ENCODE measurements at places on chromosomes 13 and 19.

GRCh38 chr19:45279587-45280192, 28.6 kb downstream of the MARK4 start:
- no peak for DNase-seq

GRCh38 chr13:99431927-99432608, 69.2 kb upstream of the TM9SF2 start:
- DNase-seq = peak; percentile 57

DNA sequence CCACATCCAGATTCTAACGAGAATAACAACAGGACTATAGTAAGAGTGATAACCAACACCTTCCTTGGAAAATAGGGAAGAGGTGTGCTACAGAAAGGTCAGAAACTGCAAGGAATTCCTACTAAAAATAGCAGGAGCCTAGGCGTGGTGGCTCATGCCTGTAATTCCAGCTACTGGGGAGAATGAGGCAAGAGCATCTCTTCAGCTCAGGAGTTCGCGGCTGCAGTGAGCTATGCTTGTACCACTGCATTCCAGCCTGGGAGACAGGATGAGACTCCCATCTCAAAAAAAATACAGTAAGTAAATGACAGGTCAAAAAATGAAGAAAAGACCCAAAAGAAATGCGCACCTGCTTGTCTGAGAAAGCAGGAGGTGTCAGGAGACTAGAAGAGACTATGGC, 101.5 kb upstream of the TSHZ3 start:
- no peak for DNase-seq

DNA sequence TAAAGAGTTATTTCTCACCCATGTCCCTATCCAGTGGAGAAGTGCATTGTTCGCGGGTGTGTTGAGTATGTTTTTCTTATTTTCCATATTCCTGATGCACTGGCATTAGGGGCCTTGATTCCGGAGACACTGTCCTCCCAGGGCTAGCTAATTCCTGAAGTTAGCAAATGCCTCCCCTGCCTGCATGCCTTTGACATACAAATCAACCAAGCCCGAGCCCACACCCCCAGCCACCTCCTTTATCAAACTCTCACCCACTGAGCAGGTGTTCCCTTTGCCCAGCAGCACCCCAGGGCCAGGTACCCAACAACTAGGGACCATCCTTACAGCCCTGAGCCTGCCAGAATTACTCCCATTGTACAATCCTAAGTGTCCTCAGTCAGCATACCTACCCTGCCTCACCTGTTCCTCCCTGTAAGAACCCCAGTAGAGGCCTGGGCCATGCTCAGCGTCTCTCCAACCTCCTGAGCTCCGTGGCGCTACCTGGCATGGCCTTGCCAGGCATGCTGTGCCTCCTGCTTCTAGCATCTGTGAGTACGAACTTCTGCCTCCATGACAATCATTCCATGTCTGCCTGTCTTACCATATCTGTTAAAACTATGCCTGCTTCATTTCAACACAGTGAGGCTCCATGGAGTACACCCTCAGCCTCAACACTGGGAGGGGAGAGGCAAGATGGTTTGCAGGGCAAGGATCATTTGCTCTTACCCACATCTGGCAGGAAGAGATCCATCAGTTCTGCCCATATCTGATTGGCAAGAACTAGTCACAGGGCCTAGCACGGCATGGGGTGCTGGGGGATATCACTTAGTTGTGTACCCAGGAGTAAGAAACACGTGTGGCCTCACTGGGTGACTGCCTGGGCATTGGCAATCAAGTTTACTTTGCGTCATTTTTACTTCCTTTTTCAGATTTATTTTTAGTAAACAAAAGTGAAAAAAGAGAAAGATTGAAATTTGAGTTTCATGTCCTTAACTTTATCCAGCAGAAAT, 203.9 kb downstream of the SHISA2 start:
- no peak for DNase-seq

- DNase-seq = no peak
These were observed 16.5 kb upstream of the FOSB start for GRCh38 chr19:45451131-45451849.

DNA sequence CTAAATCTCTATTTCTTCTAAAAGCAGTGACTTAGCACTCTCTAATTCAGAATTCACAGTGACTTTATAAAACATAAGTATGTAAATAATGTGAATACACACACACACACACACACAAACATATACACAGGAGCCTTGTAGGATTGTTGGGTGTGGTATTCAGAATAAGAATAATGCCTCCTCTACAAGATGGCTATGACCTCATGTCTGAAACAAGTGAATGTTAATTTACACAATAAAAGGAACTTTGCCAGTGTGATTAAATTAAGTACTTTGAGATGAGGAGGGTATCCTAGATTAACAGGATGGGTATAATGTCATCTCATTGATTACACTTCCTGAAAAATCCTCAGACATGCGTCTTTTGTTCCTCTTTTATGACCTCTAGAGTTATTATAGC, 234.6 kb downstream of the SLITRK6 start:
- no peak for DNase-seq

DNA sequence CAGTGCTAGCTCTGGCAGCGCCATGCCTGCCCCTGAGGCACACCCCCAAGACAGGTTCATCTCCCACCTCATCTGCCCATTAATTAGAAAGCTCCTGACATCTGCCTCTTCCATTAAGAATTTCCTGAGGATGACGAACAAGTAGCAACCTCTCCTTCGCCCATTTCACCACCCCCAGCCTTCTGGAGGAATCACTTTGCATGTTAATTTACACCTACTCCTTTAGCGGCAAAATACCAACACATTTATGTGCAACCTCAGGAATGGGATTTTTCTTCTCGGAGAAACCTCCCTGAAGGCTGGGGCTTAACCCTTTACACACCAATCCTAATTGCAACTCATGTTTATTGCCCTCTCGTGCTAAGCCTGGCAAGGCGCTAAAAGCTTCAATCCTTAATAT, 13.8 kb downstream of the SLC7A1 start:
- DNase-seq = no peak

DNA sequence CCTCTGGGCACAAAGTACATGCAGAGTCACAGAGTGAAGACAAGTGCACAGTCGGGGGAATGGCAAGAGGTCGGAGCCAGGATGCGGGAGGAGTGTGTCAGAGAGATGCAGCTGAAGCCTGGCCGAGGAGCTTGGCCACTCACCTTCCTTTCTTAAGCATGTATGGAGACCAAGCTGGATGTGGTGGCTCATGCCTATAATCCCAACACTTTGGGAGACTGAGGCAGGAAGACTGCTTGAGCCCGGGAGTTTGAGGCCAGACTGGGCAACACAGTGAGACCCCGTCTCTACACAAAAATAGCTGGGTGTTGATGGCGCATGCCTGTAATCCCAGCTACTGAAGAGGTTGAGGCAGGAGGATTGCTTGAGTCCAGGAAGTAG, 67.0 kb downstream of the LATS2 start:
- DNase-seq = no peak

DNA sequence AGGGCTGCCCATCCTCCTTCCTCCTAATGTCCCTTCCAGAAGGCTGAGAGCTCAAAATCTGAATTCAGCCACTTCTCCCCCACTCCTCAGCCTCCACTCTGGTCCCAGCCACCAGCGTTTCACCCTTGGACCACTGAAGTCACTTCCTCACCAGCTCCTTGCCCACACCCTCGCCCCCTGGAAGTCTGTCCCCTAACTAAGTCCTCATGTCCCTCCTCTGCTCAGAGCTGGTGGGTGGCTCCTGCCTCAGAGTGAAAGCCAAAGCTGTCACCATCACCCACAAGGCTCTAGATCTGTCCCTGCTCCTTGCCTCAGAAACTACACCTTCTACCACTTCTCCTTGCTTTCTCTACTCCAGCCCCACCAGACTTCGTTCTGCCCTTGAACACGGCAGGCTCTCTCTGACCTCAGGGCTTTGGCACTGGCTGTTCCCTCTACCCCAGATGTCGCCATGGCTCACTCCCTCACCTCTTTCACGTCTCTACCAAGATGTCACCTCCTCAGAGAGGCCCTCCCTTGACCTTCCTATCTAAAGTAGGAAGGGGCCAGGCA, 1.7 kb downstream of the ERCC1 start:
- DNase-seq = no peak

- DNase-seq = no peak
These were observed 399.1 kb upstream of the GPC6 start for GRCh38 chr13:92827503-92827902.

DNA sequence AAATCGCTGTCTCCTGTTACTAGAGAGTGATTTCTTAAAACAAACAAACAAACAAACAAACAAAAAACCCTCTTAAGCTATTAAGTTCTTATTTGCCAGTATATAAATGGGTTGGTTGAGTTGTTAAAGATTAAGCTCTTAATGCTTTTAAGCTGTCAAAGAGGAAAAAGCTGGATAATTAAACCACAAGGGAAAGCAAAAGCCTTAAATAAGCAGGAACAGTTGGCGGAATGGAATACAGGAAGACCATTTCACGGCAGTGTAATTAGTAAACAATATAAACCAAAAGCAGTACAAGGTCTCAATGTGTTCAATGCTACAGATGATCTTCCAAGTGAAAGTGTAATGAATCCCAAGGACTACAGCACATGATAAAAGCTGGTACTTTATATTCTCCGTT, 32.2 kb upstream of the GGACT start:
- no peak for DNase-seq

DNA sequence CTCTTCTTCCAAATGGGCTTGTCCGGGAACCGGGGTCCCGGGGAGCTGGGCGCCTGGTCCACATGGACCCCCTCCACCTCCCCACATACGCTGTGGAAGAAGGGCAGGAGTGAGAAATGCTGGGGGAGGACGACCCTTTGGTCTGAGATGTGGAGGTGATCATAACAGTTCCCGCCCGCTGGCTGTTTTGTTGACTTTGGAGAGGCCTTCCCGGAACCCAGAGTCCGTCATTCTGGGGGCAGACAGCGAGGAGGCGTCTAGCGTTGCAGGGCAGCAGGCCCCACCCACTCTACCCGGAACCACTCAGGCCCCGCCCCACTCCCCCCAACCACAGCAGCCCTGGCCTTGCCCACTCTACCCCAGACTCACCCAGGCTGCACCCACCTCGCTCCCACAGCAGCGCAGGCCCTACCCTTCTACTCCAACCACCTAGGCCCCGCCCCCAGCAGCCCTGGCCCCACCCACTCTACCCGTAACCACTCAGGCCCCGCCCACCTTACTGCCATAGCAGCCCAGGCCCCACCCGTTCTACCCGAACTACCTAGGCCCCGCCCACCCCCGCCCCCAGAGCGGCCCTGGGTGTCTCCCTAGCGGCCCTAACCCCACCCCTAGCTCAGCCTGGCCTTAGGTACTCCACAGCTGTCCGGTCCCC, 7.1 kb downstream of the GPR108 start:
- no peak for DNase-seq

- no peak for DNase-seq
These were observed 14.5 kb upstream of the ISYNA1 start for GRCh38 chr19:18452386-18452785.

DNA sequence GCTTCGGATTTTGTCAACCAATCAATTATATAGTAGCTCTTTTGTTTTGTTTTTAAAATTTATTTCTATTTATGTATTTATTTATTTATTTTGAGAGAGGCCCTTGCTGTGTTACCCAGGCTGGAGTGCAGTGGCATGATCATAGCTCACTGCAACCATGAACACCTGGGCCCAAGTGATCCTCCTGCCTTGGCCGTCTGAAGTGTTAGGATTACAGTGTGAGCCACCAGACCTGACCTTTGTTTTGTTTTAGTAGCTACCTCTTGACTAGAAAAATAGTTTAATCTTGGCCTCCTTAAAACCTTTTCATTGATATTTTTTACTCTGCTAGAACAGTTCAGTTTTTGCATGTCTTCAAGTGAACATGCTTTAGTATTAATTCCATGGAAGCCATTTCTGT, 15.1 kb downstream of the GARRE1 start:
- no peak for DNase-seq

- no peak for DNase-seq
These were observed 519.5 kb downstream of the SUCLA2 start for GRCh38 chr13:47481536-47481935.

- DNase-seq = no peak
These were observed 266.1 kb upstream of the TMTC4 start for GRCh38 chr13:100940658-100941057.

GRCh38 chr13:94722609-94723345, 10.4 kb upstream of the SOX21 start:
- DNase-seq = no peak

DNA sequence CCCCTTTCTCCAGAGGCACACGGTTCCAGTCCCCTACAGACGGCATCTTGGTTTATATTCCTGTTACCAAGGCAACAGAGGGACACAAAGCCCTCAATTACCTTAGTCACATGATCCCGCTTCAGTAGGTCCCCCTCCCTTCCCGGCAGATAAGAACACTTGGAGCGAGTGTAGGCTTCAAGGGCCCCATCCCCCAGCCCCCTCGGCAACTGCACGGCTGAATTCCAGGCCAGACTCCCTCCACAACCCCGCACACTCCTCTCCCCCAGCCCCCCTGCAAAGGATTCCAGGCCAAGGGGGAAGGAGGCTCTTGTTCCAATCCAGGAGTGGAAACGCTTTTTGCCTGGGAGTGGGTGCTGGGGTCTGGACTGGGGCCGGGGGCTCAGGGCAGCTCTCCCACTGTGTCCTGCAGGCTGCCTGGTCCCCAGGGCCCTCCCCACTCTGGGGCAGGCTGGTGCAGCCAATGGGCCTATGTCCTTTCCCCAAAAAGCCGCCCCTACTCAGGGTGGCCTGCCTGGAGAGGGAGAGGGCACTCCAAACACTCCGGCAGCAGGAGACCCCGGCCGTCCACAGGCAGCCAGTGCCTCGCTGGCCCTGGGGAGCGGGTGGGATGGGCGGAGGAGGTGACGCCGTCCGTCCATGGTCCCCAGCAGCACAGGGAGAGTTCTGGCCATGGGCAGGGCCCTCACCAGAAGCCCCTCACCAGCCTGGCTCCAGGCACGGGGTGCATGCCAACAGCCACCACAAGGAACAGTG, 62.6 kb downstream of the MLLT1 start:
- DNase-seq = no peak

GRCh38 chr13:67742478-67742877, 512.3 kb upstream of the PCDH9 start:
- DNase-seq = no peak

DNA sequence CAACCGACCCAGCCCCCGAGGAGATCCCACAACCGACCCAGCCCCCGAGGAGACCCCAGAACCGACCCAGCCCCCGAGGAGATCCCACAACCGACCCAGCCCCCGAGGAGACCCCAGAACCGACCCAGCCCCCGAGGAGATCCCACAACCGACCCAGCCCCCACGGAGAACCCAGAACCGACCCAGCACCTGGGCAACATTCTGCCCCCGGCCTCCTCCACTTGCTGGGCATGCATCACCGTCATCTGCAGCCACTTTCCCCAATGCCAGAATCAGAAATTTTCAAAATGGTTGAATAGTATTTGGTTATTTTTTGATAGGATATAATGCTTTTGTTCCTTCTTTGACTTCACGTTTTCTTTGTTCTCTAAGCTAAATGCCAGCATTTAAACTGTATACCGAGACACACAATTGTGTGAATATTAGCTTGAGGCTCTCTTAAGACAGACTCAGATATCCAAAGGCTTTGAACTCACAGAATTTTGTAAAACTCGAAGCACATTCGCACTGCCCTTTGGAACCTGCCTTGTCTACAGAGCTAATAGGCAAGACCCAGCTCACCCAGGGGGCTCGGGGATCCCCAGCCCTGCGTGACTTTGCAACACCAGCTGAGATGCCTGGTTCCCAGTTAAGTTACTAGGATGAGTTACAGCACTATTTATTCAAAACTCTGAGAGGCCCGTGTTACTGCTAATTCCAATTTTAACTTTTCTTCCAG, 15.5 kb upstream of the RASA3 start:
- DNase-seq = no peak

GRCh38 chr13:91078093-91078679, 269.3 kb upstream of the MIR17HG start:
- DNase-seq = no peak

All from GM10248 (cell line).